ENCODE measurements at places on chromosomes 6 and 20. TPM values are rescaled to one million over a fixed set of nuclear protein-coding genes. Genes with fewer than 3 reads are reported as not detected.

The OPRL1 gene
- total RNA-seq = under 0.01 TPM

DNA sequence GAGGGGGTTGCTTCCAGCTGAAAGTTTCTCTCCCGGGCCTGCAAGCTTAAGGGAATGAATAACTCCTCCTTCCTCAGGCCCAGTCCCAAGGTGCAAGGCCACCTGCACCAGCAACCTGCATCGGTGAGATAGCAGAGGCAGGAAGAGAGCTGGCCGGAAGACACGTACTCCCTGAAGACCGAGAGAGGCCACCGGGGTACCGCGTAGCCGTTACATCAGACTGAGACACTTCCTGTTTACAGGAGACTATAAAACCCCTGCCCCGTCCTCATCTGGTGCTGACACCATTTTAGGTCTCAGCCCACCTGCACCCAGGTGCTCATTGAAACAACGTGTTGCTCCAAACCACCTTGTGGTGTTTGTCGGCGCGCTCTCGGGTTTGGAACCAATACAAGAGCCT, 60.5 kb upstream of the PRND start:
- DNase-seq = no peak

GRCh38 chr6:35240838-35241801, 18.4 kb upstream of the ZNF76 start:
- DNase-seq = peak; percentile 50

GRCh38 chr6:44423306-44423705, 35.8 kb downstream of the CDC5L start:
- DNase-seq = no peak

GRCh38 chr20:57048027-57048869, 218.2 kb downstream of the BMP7 start:
- DNase-seq = no peak

GRCh38 chr6:89797317-89797716, 22.3 kb downstream of the MDN1 start:
- DNase-seq = no peak
